Temporal lobe (tissue), 4 donors: ENCODE measurements at places on chromosomes 1 and 21. TPM values are rescaled to one million over a fixed set of nuclear protein-coding genes. Genes with fewer than 3 reads are reported as not detected.

NEK2 gene
- total RNA-seq: 3.0 TPM

CIART gene
- total RNA-seq: 1.7 TPM

OLFML3 gene
- total RNA-seq: 12.3 TPM

ASH1L gene
- total RNA-seq: 65.2 TPM

VCAM1 gene
- 19.9 TPM for total RNA-seq
